ENCODE measurements at places on chromosomes 1 and 21. TPM values are rescaled to one million over a fixed set of nuclear protein-coding genes. Genes with fewer than 3 reads are reported as not detected.

The KRTAP19-6 gene
- total RNA-seq: not detected

DNA sequence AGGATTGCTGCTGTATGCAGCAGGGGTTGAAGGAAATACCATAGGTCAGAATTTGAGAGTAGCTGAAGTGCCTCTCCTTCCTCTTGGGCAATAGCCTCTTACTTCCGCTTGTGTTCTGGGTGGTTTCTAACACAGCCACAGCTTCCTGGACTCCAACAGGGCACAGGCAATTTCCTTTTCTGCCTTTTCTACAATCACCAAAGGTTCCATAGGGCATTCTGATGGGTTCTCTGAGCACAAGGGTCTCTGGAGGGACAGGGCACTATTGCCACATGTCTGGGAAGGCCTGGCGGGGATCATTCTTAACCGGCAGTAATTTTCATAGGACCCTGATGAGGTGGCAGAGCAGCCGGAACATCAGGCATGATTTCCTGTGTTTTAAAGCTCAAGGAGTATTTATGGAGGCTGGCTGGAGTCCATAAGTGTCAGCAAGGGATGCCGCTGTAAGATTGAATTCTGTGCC, 5.5 kb upstream of the AGTRAP start:
- no peak for DNase-seq

GRCh38 chr21:39103689-39104088, 79.6 kb downstream of the PSMG1 start:
- no peak for DNase-seq

GRCh38 chr21:42212266-42212665, 6.7 kb upstream of the ABCG1 start:
- no peak for DNase-seq

The TAL1 gene
- total RNA-seq: 0.05 TPM

DNA sequence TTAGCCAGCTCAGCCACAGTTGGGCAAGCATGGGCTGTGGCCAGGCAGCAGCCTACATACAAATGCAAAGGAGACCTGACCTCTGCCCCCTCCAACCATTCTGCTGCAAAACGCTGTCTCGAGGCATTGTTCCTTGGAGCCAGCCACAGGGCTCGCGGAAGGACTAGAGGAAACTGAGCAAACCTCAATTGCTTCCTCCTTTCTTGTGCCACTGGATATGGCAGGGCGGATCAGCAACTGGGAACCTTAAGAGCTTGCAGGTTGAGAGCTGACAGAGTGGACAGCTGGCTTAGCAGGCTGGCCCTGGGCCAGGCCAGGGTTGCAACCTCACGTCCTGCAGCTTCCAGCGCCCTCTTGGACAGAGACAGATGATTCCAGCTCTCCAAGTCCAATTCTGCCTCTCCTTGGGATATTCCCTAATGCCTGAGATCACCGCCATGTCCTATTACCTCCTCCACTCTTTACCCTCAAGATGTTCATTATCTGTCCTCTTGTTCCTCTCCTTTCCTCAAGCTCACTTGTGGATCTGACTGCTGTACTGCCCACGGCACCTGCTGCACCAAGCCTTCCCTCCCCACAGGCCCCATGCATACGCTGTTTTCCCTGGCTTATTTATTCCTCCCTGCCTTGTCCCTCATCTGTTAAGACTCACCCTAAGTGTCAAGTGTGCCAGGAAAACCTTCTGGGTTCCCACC, 67.5 kb downstream of the SDC3 start:
- DNase-seq: no peak

DNA sequence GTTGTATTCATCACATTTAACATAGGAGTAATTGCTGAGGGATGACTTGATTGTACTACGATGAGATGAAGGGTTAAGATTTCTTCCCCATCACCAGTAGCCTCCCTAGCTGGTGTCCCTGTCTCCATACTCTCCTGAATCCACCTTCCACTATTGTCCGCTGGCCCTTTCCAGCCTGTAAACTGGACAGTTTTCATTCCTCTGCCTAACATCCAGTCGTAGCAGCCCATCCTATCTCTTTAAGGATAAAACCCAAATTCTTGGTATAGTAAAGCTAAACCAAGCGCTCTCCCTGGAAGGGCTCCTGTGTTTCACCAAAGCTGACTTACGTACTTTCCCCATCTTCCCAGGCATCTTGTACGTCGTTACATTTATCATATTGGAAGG, 670 bp downstream of the COX20 start:
- no peak for DNase-seq

- DNase-seq: no peak
Observed at GRCh38 chr1:228996281-228996680, 261.0 kb downstream of the RHOU start.

The CKS1B gene
- 125 TPM for total RNA-seq

DNA sequence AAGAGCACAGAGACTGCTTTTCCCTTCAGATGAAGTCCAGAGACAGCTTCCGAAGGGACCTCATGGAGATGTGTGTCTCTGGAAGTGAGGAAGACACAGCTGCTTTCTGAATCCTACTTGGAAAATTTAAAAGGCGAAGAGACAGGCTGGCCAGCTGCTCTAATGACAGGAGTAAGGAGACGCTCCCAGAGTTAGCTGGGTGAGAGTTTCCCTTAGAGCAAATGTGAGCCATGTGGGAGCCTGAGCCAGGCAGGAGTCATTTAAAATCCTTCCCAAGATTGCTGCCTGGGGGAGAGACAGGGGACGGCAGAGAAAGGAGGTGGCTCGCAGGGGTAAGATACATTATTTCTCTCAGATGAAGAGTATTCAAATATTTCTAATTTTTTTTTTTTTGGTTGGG, 53.1 kb downstream of the ZNF326 start:
- no peak for DNase-seq

DNA sequence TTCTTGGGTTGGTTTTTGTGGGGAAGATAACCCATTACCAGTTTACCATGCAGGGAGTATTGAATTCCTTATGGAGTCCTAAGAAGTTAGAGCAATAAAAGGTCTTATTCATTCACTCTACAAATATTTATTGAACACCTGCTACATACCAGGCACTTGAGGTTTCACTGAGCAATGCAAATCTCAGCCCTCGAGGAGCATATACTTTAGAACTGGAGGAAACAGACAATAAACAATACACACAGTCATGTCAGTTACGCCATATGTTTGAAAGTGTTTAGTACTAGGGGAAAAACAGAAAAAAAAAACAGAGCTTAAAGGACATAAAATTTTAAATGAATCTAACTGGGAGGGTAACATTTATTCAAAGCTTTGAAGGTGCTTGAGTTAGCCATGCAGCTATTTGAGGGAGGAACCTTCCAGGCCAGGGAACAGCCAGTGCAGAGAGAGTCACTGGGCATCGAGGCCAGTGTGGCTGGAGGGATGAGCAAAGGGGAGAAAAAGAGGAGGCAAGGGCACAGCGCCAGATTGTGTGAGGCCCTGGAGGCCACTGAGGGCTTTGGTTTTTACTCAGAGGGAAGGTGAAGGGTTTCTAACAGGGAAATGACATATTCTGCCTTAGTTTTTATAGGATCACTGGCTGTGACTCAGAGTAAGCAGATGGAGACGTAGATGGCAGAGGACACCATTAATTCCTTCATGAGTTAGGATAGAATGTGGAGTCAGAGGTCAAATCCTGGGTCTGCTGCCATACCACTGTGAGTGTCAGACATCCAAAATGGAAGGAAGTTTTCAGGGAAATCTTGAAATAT, 32.7 kb downstream of the C1orf21 start:
- no peak for DNase-seq

The FCRL1 gene
- total RNA-seq: 0.85 TPM

The PLA2G4A gene
- total RNA-seq: 1.1 TPM

GRCh38 chr1:99814373-99814900, 35.7 kb upstream of the AGL start:
- DNase-seq: no peak

DNA sequence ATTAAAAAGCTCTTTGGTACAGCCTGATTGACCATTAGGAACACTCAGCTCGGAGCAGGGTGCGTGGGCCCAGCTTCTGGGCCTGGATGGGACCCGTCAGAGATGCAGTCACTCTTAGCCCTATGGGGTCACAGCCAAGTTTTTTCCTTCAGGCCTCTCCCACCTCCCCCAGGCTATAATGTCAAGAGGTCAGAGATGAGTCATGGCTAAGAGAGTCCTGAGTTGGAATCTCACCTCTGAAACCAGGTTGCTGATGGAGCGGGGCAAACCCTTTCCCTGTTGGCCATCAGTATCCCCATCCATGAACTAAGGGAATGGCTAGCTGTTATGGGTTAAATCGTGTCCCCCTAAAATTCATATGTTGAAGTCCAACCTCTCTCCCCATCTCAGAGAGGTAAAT, 195.9 kb upstream of the POU3F1 start:
- DNase-seq: no peak

- DNase-seq: peak; percentile 38
Observed at GRCh38 chr1:84620720-84621313, 46.6 kb upstream of the CTBS start.

DNA sequence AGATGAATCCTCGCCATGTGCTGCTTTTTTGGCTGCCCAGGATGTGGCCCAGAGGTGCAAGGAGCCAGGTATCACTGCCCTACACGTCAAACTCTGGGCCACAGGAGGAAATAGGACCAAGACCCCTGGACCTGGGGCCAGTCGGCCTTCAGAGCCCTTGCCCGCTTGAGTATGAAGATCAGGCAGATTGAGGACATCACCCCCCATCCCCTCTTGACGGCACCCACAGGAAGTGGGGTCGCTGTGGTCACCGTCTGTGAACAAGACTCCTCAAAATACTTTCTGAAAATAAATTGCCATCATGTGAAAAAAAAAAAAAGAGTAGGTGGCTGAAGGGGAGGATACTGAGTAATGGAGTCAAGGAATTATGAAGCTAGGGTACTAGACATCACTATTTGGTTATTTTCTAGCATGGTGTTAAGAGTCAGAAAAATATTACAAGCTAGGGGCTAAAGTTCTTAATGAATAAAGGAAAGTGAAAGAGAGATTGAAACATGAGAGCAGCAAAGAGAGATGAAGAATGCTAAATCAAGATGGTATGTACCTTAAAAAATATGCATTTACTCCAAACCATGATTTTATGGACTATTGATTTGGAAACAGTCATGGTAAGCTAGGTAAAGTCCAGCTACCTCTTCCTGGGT, 84.9 kb downstream of the CLEC20A start:
- no peak for DNase-seq

DNA sequence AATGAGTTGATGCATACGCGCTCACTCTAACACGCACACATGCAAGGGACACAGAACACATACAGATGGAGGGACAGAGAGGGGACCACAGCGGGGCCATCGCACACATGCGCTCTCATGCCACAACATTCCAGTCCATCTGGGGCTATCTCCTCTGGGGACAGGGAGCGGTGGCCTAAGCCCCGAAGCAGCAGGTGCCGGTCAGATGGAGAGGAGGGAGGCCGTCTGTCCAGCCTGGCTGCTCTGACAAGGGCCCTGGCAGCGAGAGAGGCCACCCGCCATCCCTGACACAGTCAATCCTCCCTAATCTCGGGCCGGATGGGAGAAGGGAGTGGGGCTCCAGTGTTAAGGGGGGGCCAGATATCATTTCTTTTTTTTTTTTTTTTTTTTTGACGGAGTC, 123.5 kb downstream of the KIAA0319L start:
- no peak for DNase-seq

- no peak for DNase-seq
Observed at GRCh38 chr1:116470671-116471070, 97.6 kb downstream of the ATP1A1 start.

The GLIS1 gene
- total RNA-seq: not detected

The TMPRSS15 gene
- total RNA-seq: not detected

- DNase-seq: no peak
Observed at GRCh38 chr1:204459706-204460105, 34.9 kb downstream of the PIK3C2B start.

The TSPEAR gene
- not detected for total RNA-seq

- DNase-seq: no peak
Observed at GRCh38 chr1:233656687-233657086, 42.8 kb downstream of the KCNK1 start.
